LNCaP clone FGC (cell line): ENCODE measurements at places on chromosomes 1 and 21.

DNA sequence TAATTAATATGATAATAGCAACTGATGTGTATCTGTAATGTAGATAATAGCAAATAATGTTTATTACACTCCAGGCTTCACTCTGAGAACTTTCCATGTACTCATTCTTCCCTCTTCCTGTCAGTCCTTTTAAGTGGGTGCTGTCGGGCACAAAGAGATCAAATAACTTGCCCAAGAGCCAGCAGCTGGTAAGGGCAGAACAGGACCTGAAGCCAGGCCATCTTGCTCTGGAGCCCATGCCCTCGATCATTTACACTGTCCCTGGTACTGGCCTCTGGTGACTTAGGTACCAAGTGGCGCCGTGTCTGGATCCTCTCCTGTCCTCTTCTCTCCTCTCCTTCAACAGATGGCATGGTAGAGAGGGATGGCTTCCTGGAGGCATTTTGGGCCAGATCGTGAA, 97.2 kb downstream of the VPS13D start:
- DNase-seq: no peak

GRCh38 chr1:61638296-61638695, 86.6 kb downstream of the TM2D1 start:
- no peak for DNase-seq

- DNase-seq: no peak
Observed at GRCh38 chr1:231428377-231428776, 6.3 kb upstream of the EGLN1 start.

DNA sequence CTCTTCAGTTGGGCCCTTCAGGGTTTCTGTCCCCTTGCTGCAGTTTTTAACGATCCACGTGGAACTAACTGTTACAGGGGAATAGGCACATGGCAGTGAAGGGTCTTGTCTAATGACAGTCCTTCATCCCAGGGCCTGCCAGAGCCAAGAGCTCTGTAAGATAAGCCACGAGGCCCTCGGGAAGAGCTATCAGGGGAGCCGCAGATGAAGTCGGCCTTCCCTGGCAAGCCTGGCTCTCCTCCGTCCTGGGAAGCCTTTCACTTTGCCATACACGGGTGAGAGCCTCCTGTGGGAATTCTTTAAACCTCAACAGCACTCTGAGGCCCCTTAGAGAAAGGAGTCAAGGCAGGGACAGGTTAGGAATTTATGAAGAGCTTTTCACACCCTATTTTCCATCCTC, 29.0 kb downstream of the ACP6 start:
- DNase-seq: no peak

- no peak for DNase-seq
Observed at GRCh38 chr21:34922479-34922878, 126.6 kb downstream of the RUNX1 start.

DNA sequence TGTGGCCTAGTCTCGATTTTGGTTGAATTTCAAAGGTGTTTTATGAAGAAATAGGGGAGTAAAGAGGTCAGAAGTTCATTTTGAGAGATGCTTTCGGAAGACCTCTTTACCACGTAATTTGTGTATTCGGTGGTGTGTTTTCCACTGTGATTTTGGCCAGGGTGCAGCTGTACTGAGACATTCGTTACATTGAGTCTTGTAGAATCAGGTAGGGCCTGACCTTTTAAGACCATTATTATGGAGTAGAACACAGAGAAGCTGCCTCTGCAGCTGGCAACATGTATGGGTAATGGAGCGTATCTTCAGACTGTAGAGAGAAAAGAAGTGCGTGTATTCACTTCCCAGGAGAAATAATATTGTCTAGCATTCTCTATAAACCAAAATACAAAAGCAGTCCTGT, 326.5 kb downstream of the PDE4B start:
- no peak for DNase-seq

DNA sequence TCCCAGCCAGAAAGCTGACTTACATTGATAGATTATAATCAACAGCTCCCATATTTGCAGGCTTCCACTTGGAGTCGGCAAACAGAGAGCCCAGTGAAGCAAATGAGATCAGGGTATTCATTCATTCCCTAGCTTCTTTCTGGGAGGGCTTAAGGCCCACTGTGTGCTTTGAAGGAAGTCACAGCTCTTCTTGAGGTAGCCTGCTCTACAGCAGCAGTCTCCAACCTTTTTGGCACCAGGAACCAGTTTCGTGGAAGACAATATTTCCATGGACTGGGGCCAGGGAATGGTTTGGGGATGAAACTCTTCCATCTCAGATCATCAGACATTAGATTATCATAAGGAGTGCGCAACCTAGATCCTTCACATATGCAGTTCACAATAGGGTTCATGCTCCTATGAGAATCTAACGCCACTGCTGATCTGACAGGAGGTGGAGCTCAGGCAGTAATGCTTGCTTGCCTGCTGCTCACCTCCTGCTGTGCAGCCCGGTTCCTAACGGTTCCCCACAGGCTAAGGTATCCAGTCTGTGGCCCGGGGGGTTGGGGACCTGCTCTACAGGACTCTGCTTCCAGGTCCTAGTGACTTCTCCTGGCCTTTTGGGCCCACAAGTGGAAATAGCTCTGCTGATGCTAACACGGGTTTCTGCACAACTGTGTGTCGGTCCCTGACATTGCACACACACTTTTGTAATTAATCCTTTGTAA, 13.7 kb upstream of the ADAM30 start:
- no peak for DNase-seq

DNA sequence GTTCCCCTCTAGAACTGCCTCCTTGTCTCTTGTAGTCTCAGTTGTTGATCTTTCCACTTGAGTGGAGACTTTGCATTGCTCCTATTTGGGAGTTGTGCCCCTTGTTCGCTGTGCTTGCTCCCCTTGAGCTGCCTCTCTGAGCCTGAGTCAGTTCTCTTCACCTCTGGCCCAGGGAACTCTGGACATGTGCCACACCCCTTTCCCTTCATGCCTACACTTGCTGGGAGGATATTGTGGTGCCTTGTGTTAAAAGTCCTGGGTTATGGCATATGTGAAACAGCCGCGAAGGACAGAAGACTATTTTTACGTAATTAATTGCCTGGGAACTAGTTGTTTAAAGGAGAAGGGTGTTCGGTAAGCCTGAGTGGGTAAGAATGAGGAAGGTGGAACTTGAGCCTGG, 32.2 kb upstream of the RPTN start:
- DNase-seq: no peak

GRCh38 chr1:71228742-71229365, 148.0 kb upstream of the ZRANB2 start:
- DNase-seq: no peak

- DNase-seq: no peak
Observed at GRCh38 chr1:94769551-94769950, 50.6 kb upstream of the SLC44A3 start.

DNA sequence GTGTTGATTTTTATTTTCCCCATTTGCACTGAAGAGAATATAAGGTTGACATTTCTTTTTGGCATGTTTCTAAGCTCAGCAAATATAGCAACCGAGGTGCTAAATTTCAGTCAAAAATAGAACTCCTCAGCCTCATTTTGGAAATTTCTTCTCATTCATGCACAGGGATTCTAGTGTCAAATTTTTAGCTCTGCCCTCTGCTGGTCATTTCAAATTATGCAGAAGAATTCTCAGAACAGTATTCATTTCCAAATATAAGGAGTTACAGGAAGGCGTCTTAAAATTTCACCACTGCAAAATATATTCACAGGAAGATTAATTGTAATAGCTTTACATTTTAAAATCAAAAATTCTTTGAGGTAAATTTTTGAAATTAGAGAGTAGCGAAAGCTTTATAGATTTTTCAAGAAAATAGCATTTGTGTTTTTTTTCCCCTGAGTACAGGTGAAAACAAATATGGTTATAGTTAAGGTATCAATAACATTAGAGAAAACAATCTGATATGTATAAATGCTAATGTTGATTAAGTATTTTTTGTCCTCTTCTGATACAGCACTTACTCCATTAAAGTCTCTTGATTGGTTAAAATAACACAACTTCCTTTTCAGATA, 57.9 kb downstream of the FMN2 start:
- DNase-seq: no peak

GRCh38 chr1:80154176-80154575, 1147.6 kb upstream of the ADGRL4 start:
- no peak for DNase-seq

DNA sequence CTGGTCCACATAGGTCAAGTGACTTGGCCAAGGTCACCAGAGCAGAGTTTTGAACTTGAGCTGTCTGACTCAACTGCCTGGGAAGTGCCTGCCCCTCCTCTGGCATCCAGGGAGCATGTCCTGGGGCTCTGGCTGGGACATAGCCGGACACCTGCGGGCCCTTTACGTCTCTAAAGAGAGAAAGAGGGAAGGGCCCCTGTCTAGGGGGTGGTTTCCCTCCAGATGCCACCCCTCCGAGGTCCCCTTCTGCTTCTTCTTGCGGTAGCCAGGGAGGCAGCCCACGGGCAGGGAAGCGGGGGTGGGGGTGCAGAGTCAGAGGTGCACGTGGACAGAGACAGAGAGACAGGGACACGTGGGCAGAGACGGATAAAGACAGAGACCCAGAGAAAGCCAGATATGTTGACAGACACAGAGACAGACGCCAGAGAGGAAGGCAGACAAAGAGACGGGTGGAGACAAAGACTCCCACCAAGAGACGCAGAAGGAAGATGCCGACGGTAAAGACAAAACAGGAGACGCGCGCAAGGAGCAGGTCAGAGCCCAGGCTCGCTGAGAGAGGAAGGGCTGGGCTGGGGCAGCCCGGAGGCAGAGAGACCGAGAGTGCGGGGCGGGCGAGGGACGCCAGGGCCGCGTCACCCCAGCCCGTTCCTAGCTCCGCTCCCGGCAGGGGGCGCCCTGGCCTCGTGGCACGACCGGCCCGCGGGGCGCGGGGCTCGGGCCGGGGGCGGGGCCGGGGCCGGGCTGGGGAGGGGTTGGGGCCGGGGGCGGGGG, 458 bp upstream of the ALPL start:
- no peak for DNase-seq
